ENCODE measurements at places on chromosomes 12 and 14. TPM values are rescaled to one million over a fixed set of nuclear protein-coding genes. Genes with fewer than 3 reads are reported as not detected.
A peak's percentile ranks its signal among the peaks of the same experiment; 100 is the strongest.

- no peak overlapping the region for H3K4me3 ChIP-seq
Observed at GRCh38 chr12:28108599-28108998, 81.7 kb upstream of the CCDC91 start.

DNA sequence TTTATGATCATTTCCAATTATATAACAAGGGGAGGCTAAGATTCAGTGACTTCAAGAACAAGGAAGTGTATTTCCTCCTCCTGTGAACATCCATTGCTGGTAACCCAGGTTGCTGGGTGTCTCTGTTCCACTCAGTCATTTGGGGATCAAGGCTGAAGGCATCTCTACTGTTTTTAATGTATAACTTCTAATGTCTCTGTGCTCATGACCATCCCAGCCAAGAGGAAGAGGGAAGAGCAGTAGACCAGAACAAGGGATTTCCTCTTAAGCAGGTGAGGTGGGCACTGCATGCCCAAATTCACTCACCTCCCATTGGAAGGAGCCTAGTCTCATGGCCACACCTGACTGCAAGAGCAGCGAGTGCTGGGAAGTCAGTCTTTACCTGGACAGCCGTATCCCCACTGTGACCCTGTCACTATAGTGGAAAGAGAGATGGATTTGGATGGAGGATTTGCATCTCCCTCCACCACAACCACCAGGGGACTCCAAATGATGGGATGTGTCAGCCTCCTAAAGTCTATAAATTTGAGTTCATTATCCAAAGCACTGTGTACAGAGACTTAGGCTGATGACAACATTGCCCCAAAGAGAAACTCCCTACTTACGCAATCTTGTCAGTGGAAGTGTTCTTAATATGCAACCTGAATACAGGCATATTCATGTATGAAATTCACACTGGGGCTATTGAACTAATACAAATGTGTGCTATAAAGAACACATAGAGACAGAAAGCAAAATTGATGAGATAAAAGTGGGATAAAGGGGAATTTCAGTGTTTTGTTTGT lies 368.7 kb downstream of the TMEM132D start:
- H3K4me3 ChIP-seq = no peak overlapping the region
- no peak overlapping the region for H3K27ac ChIP-seq
- DNase-seq = no peak
- no peaks in the 10 kb centered on the region for H3K4me1 ChIP-seq
- no peaks in the 10 kb centered on the region for H3K27me3 ChIP-seq
- no peaks in the 10 kb centered on the region for H3K36me3 ChIP-seq

- no peak for DNase-seq
- peaks cover 26% of the 10 kb centered on the region for H3K4me1 ChIP-seq
- no peaks in the 10 kb centered on the region for H3K27me3 ChIP-seq
- H3K27ac ChIP-seq = peak overlapping the region; percentile 93
Observed at GRCh38 chr12:119668324-119668841, 450 bp downstream of the PRKAB1 start.

DNA sequence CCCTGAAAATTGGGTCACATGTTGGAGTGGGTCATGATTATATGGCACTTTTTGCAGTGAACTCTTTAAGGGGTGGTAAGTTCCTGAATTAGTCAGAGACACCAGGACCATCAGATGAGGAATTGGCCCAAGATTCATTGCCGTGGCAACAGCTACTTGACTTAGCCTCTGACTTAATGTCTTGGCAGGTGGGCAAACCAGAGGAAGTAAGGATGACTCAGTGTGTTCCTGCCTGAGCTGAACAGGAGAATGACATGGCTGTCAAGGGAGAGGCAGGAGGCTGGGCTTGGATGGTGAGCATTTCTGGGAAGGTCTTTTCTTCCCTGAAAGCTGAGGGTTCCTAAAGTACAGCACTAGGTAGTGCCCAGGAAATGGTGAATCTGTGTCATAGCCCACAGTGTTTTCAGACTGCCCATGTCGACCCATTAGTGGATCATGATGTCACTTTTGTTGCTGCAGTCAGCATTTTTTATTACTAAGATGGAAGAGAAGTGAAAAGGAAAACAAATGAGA lies 170.1 kb upstream of the PWP1 start:
- no peaks in the 10 kb centered on the region for H3K36me3 ChIP-seq
- peak; percentile 87 for DNase-seq
- no peak overlapping the region for H3K4me3 ChIP-seq

The FLRT2 gene
- total RNA-seq = 13.0 TPM

The TAPBPL gene
- 20.2 TPM for total RNA-seq

- no peaks in the 10 kb centered on the region for H3K4me1 ChIP-seq
- H3K36me3 ChIP-seq = no peaks in the 10 kb centered on the region
- peak; percentile 69 for DNase-seq
Observed at GRCh38 chr12:65501093-65501621, 222.7 kb downstream of the MSRB3 start.

The ASB2 gene
- 124 TPM for total RNA-seq

GRCh38 chr12:30063435-30063945 lies 279.7 kb upstream of the TMTC1 start:
- H3K36me3 ChIP-seq = no peaks in the 10 kb centered on the region
- H3K27ac ChIP-seq = no peak overlapping the region
- no peak for DNase-seq
- H3K4me3 ChIP-seq = no peak overlapping the region
- H3K27me3 ChIP-seq = no peaks in the 10 kb centered on the region
- H3K4me1 ChIP-seq = no peaks in the 10 kb centered on the region

- peaks cover 61% of the 10 kb centered on the region for H3K4me1 ChIP-seq
- no peaks in the 10 kb centered on the region for H3K27me3 ChIP-seq
- no peak overlapping the region for H3K4me3 ChIP-seq
- H3K36me3 ChIP-seq = peaks cover 34% of the 10 kb centered on the region
Observed at GRCh38 chr14:73719791-73720190, 5.6 kb upstream of the PNMA1 start.

GRCh38 chr12:578748-579419 lies 84.4 kb downstream of the NINJ2 start:
- H3K27ac ChIP-seq = no peak overlapping the region
- no peaks in the 10 kb centered on the region for H3K27me3 ChIP-seq
- no peaks in the 10 kb centered on the region for H3K36me3 ChIP-seq
- H3K4me1 ChIP-seq = peaks cover 16% of the 10 kb centered on the region
- peak; percentile 19 for DNase-seq
- no peak overlapping the region for H3K4me3 ChIP-seq

The PLEKHH1 gene
- 8.0 TPM for total RNA-seq

The EIF5 gene
- 207 TPM for total RNA-seq

DNA sequence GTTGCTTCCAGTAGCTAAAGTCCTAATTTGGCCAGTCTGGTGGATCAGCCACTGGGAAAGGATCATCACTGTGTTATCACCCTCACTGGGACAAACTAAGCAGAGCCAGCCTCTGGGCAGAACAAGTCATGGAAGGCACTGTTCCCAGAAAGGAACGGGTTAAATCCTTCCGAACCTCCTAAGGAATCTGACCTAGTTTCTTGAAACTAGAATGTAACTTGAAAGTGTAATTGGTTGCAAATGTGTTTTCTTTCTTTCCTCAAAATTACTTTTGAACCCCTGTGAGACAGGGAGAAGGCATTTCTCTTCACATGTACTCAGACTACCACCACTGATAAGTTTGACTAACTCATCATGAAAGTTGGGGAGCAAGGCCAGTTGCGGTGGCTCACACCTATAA lies 18.7 kb upstream of the KICS2 start:
- DNase-seq = no peak
- no peaks in the 10 kb centered on the region for H3K27me3 ChIP-seq
- H3K27ac ChIP-seq = no peak overlapping the region
- no peaks in the 10 kb centered on the region for H3K36me3 ChIP-seq
- no peak overlapping the region for H3K4me3 ChIP-seq

DNA sequence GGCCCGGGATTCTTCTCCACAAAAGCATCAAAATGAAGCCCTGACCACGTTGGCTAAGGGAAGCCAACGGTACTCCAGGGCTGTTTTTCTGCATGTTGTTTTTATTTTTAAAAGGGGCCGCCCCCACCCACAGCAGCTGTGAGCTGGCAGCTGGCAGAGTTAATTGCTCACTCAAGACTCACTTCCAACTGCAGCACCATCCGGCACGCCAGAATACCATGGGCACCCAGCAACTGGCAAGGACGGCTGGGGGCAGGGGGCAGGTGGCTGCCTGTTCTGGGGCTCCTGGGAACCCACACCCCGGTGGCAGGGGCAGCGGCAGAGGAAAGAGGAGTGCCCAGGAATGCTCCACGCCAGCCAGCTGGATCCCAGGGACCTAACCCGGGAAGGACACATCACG lies 44.3 kb downstream of the NCOR2 start:
- H3K36me3 ChIP-seq = no peaks in the 10 kb centered on the region
- no peak for DNase-seq
- no peak overlapping the region for H3K4me3 ChIP-seq

The EFS gene
- total RNA-seq = 10.4 TPM

The IKBIP gene
- 12.2 TPM for total RNA-seq

DNA sequence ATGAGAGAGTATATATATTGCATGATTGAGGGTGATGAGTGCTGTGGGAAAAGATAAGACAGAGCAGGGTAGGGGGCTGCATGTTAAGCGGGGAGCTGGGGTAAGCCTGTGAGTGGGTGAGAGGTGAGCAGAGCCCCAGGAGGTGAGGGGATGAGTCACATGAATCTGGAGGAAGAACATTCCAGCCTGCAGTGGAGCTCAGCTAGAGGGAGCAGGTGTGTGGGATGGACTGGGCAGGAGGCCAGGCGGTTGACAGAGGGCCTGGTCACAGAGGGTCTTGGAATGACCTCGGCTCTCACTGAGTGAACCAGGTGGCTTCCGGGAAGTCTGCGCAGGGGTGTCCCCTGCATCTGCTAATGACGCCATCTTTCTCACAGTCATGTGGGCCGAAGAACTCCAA lies 44.4 kb downstream of the GIT2 start:
- no peaks in the 10 kb centered on the region for H3K27me3 ChIP-seq
- peaks cover 56% of the 10 kb centered on the region for H3K4me1 ChIP-seq
- peak; percentile 75 for DNase-seq

The L3HYPDH gene
- 29.3 TPM for total RNA-seq

Data from sigmoid colon (tissue), 7 donors.